ENCODE measurements at places on chromosomes 11 and 22.

DNA sequence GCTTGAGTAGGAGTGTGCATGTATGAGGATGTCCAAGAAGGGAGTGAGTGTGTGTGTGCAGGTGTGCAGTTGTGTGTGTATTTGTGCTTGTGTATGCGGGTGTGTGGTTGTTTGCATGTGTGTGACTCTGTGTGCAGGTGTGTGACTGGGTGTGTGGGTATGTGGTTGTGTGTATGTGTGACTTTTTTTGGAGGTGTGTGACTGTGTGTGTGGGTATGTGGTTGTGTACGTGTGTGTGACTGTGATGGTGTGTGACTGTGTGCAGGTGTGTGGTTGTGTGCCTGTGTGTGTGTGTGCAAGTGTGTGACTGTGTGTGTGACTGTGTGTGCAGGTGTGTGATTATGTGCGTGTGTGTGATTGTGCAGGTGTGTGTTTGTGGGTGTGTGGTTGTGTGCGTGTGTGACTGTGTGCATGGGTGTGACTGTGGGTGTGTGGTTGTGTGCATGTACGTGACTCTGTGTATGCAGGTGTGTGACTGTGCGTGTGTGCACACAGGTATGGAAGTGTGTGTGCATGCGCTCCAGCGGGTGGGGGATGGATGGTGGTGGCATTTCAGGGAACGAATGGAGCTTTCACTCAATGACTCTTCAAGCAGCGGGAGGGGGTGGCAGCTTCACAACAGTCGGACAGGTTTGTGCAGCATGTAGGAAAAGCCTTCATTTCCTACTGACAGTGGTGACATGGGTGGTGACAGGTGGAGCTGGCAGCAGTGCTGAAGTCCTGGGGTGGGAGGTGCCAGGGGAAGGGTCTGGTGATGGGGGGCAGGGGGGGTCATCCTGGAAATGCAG lies 47.6 kb downstream of the CACNA1I start:
- no peak for DNase-seq

GRCh38 chr11:34278693-34279297 lies 79.0 kb downstream of the ABTB2 start:
- DNase-seq, result no peak

DNA sequence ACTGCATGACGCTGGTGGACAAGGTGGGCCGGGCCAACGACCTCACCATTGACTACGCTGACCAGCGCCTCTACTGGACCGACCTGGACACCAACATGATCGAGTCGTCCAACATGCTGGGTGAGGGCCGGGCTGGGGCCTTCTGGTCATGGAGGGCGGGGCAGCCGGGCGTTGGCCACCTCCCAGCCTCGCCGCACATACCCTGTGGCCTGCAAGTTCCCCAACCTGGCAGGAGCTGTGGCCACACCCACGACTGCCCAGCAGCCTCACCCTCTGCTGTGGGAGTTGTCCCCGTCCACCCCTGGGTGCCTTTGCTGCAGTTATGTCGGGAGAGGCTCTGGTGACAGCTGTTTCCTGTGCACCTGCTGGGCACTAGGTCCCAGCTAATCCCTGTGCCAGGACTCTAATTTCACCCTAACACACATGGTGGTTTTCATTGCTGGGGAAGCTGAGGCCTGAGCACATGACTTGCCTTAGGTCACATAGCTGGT lies 49.0 kb upstream of the PPP6R3 start:
- DNase-seq, result no peak

- DNase-seq, result no peak
Measured at GRCh38 chr11:293852-294661, 5.1 kb downstream of the PGGHG start.

- DNase-seq, result no peak
Measured at GRCh38 chr22:44051358-44051757, 27.3 kb downstream of the PARVB start.

GRCh38 chr11:71127806-71128205 lies 124.6 kb downstream of the SHANK2 start:
- DNase-seq, result no peak

DNA sequence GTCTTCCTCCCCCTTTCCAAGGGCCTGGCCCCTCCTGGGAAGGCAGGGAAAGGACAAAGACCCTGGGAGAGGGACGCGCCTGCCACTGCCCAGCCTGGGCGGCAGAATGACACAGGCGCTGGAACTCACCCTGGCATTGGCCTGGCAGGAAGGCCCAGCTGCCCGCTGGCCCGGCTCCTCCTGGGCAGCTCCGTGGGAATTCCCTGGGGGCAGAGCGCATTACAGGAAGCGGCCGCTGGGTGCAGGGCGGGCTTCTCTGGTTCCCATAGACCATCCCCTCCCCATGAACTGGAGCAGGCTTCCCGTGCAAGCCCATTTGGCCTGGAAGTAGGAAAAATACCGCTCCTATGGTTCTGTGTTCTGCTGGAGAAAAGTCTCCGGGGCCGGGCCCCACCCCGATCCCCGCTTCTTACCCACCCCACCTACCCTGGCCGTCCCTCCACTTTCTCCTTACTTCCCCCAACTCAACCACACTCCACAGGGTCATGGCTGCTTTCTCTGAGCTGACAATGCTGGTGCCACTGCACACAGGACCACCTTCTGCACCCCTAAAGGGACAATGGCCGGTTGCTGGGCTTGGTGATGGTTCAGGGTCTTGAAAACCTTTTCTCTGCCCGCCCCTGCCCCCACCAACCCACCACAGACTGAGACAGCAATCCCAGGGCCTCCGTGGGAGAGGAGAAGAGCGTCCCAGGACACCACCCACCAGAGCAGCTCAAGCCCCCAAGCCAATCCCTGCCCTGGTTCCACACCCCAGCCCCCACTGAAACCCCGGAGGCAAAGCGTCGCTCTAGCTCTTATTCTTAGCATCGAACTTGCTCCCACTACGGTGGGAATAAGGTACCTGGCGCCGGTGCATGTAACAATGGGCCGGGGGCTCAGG lies 58.9 kb downstream of the LINC01488 start:
- DNase-seq, result no peak

- no peak for DNase-seq
Measured at GRCh38 chr11:70604630-70605467, 206.5 kb downstream of the CTTN start.

DNA sequence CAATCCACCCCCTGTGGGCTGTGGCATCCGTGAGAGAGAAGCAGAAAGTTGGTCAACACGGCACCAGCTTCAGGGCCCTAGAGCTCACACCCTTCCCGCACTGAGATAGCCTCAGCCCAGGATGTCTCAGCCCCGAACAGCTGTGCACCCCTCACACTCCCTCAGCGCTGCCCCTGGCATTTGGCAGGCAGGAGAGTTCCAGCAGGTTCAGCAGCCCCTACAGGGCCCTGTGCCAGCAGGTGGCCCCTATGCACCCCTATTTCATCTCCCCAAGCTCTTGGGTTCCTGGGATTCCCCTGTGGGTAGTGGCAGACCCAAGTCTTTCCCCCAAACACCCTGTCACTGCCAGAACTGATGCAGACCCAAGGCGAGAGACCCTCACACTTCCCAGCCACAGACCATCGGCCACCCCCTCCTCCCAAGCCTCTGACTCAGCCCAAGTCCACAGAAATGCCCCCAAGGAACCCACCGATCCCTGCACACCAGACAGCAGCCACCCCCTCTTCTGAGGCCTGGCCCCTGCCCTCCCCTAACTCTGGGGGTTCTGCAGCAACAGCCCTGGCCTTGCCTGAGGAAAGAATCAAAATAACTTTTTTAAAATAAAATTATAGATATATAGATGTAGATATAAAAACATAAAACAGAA lies 183.6 kb downstream of the IGLL1 start:
- no peak for DNase-seq

- DNase-seq, result no peak
Measured at GRCh38 chr11:116984589-116984988, 113.6 kb downstream of the SIK3 start.

DNA sequence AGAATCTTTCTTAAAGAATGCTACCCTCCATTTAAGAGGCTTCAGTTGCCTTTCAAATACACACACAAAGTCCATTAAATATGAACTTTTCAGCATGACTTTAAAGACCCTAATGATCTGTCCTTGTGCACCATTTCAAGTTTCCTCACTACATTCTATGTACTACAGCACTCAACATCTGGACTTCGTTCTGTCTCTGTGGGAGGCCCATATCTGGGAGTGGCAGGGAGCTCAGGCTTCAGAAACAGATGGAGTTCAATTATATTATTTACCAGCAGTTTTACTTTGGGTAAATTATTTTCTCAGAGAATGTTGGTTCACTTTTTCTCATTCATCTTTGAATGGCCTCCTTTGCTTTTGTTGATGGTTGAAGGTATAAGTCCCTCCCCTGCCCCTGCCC lies 67.4 kb downstream of the ANO3 start:
- DNase-seq, result no peak

All from epithelial cell of proximal tubule (primary cell).